AG08396 (cell line): ENCODE measurements at places on chromosomes 2 and 18.
A peak's percentile ranks its signal among the peaks of the same experiment; 100 is the strongest.

DNA sequence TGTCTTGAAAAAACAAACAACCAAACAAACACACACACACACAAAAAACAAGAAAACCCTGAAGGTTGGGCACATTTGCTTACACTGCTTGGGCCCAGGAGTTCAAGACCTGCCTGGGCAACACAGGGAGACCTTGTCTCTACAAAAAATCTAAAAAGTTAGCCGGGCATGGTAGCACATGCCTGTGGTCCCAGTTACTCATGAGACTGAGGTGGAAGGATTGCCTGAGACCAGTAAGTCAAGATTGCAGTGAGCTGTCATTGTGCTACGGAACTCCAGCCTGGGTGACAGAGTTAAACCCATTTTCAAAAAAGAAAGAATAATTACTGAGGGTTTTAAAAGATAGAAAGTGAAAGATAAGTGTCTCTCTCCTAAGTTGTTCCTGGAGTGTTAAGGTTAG, 103.4 kb downstream of the MBD5 start:
- no peak for DNase-seq

DNA sequence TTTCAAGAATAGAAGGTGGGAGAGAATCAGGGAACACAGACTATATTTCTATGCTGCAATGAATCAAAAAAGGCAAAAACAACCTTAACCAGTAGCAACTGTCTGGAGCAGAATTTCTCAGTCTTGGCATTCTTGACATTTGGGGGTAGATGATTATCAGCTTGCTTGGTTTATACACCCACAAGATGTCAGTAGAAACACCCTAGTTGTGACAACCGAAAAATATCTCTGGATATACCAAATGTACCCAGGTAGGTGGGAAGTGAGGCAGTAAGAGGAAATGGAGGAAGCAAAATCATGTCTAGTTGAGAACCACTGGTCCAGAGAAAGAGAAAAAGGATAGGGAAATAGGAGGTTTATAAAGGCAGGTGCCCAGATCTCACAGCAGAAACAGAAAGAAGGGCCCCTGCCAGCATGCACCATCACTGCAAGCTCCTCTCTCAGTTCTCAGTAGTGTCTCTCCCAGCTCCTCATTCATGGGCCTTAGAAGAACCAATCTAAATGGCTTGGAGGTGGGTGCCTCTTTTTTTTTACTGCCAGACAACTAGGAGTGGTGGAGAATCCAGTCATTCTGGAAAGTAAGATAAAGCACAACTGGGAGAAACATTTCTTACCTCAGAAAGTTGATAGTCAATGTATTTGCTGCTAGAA, 50.4 kb downstream of the MBD2 start:
- no peak for DNase-seq

GRCh38 chr2:61660511-61661388, 122.6 kb upstream of the XPO1 start:
- no peak for DNase-seq

- peak; percentile 50 for DNase-seq
Observed at GRCh38 chr2:173990970-173991819, 26.0 kb upstream of the SP3 start.

GRCh38 chr2:16617282-16618266, 48.1 kb downstream of the CYRIA start:
- DNase-seq: peak; percentile 43

DNA sequence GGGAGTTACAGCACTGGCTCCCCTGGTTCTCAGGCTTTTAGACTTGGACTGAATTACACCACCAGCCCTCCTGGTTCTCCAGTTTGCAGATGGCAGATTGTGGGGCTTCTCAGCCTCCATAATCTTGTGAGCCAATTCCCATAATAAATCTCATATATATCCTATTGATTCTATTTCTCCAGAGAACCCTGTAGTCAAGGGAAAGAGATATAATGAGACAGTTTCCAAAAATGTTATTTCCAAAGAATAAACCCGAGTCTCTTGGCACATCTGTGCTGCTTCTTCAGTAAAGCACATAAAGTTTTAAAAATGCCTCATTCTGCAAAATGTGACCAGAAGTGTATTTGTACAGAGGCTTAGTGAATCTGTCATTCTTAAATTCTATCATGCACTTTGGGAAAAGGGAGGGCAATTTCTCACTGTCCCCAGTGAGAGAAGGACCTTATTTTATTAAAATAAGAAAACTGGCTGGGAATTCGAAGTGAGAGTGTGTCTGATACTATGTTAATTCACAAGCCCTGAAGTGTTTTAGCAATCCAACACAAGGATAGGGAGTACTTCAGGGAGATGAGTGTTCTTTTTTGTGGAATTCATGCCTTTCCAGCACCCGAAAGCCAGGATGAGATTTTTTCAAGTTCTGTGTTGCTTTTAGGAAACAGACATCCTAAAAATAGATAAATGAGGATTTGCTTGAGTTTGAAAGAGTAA, 282.4 kb upstream of the CHAC2 start:
- no peak for DNase-seq

DNA sequence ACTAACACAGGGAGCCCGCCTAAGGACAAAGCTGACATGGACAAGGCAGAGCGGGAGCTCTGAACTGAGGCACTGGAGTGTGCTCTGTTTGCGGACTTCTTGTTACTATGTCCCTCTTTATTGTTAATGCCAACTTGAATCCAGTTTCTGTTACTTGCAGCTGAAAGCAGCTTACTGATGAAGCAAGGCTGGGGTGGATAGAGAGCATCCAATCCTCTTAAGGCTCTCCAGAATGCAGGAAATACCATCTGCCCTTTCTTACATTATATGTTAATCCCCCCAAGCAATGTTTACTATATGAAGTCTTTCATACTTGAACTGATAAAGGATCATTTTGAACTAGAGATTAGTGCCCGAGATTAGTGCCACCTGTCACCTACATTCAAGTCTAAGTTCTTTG, 9.4 kb downstream of the FAM210A start:
- no peak for DNase-seq

DNA sequence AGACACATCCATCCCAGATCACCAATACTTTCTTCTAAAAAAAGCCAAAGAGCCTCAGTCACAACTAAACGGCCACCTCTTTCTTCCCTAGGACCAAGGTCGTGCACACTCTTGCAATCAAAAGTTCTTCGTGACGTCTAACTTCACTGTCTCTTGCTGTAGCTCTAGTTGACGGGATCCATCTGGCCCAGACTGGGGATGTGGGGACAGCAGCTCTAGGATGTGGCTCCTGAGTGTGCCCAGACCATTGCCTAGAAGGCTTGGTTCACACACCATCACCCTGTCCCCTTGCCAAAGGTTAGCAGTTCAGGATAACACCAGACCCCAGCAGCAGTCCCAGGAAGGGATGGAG, 98.2 kb downstream of the TNS1 start:
- no peak for DNase-seq

DNA sequence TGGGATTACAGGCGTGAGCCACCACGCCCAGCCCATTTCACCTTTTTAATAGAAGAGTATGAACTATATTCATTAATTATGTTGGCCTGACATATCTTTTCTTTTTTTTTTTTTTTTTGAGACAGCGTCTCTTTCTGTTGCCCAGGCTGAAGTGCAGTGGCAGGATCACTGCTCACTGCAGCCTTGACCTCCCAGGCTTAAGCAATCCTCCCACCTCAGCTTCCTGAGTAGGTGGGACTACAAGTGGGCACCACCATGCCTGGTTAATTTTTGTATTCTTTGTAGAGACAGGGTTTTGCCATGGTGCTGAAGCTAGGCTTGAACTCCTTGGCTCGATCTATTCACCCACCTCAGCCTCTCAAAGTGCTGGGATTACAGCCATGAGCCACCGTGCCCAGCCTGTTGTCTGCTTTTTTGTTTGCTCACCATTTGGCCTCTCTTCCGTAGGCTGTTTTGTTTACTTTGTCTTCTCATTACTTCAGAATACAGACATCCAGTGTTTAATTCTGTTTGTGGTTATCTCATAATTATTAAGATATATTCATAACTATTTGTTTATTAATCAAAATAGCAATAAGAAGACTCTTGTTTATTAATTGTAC, 16.3 kb upstream of the CDH2 start:
- DNase-seq: no peak

DNA sequence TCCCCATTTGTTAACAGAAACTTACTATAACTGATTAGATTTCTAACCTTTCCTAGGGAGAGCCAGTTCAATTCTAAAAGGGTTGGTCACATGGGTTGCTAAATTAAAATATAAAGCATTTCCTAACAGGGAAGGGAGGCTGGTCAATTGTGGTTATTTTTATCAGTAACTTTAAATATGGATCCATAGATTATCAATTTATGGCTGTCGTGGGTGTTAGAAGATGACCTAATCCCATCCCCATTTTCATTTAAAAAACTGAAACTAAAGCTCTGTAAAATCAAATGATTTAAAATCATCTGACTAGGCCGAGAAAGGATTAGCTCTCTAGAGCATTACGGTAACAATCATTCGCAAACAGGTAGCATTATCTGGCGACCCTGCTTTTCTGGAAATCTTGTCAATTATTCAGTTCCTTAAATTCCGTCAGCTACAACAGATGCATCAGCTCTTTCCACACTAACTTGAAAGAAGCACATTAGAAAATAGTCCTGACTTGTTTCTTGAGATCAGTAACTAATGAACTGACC, 953 bp upstream of the HNRNPA3 start:
- DNase-seq: no peak

- peak; percentile 23 for DNase-seq
Observed at GRCh38 chr2:112811841-112812306, 24.7 kb downstream of the IL1B start.

DNA sequence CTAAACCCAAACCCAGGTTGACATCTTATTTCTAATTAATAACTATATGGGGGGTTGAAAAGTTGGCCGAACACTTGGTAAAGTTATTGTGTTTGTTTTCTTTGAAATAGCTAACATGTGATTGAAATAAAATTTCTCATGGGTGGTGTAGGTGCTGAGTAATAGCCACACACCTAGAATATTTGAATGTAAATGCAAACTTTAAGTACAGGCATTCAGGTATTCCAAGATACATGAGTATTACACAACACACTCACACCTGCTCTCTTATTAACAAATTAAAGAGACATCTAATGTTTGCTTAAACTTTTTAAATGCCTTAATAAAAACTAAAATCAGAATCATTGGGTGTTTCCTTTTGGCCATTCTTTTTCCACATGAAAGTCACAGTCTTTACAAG, 165.5 kb downstream of the EHBP1 start:
- no peak for DNase-seq

- no peak for DNase-seq
Observed at GRCh38 chr2:166984797-166985196, 96.5 kb downstream of the XIRP2 start.

- no peak for DNase-seq
Observed at GRCh38 chr2:45401431-45401922, 209.6 kb downstream of the SRBD1 start.

DNA sequence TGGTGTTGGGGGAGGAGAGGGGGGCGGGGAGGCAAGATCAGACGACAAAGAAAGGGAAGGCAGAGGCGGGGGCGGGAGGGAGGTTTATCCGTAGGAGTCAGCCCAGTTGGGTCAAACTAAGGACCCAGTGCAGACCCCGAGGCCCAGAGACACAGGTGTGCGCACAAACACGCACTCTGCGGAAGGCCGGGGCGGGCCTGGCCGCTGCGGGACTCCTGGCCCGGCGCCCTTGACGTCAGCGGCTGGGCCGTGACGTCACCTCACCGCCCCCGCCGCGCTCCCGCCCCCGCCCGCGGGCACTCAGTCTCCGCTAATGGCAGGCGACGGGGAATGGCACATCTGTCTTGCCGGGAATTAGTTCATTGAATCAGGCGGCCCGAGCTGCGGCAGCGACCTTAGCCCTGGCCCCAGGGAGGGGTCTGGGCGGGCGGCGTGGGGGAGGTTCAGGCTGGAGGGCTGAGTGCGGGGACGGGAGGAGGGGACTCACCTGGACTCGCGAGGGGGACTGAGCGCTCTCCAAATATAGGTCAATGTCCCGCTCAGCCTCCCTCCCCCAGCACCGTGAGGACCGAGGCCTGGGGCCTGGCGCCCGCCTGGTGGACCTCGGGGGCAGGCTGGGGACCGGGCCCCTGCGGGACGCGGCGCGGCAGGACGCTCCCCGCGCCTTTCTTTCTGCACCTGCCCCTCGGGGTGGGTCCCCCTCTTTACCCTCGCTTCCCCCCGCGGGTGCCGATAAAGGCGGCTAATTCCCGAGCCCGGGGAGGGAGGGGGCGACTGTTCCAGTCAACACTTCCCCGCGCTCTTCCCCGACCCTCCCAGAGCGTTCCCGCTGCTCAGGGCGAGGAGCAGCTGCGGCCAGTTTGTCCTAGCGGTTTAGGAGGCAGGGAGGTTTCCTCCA, 15.5 kb upstream of the ECEL1 start:
- DNase-seq: peak; percentile 62

- no peak for DNase-seq
Observed at GRCh38 chr2:215238485-215239098, 73.3 kb upstream of the ATIC start.

- DNase-seq: no peak
Observed at GRCh38 chr2:133025004-133025403, 355.0 kb upstream of the LYPD1 start.

GRCh38 chr2:61433606-61434005, 37.3 kb downstream of the USP34 start:
- DNase-seq: no peak

GRCh38 chr2:143907801-143908200, 612.1 kb downstream of the ZEB2 start:
- peak; percentile 10 for DNase-seq

DNA sequence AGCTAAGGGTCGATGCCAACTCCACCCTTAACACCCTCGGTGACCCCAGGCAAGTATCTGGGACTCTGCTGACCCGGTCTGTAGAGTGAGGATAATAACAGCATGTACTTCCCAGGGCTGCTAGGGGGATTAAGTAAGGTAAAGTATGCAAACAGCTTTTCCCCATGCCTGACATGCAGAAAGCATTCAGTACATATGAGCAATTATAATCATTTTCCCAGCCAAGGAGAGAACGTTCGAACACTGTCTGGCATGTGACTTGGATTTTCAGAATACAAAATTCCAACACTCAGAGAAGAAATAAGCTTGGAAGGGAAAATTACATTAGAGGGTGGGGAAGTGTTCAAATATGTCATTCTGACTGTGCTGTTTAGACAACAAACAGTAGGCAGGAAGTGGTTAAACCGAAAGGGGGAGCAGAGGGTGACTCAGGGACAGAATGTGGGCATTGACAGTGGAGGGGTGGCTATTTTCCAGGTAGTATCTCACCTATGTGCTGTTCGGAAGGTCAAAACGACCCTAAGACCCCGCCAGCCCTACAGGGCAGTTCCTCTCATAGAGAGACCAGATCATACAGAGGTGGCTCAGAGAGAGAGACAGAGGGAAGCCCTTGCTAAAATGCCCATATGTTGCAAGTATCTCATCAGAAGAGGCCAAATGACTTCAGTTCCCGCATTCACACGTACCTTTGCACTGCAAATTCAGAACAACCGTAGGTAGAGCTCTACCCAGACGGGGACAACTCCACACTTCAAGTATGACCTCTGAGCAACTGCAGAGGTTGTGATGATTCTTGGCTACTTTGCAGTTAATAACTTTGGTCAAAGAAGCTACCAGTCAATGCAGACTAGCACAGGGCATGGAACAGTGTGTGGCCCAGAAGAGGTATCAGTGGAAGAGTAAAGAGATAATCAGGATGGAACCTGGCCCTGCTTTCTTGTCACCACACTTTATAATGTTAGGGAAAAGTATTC, 14.8 kb downstream of the ASPRV1 start:
- DNase-seq: peak; percentile 71

GRCh38 chr2:30394096-30394495, 53.0 kb upstream of the LCLAT1 start:
- no peak for DNase-seq

GRCh38 chr18:3119401-3120341, 100.1 kb downstream of the MYOM1 start:
- no peak for DNase-seq

GRCh38 chr2:18123211-18123570, 244.7 kb downstream of the KCNS3 start:
- DNase-seq: no peak

- DNase-seq: no peak
Observed at GRCh38 chr2:101692041-101692440, 5.5 kb upstream of the MAP4K4 start.
